ENCODE measurements at places on chromosomes 7 and 10.

DNA sequence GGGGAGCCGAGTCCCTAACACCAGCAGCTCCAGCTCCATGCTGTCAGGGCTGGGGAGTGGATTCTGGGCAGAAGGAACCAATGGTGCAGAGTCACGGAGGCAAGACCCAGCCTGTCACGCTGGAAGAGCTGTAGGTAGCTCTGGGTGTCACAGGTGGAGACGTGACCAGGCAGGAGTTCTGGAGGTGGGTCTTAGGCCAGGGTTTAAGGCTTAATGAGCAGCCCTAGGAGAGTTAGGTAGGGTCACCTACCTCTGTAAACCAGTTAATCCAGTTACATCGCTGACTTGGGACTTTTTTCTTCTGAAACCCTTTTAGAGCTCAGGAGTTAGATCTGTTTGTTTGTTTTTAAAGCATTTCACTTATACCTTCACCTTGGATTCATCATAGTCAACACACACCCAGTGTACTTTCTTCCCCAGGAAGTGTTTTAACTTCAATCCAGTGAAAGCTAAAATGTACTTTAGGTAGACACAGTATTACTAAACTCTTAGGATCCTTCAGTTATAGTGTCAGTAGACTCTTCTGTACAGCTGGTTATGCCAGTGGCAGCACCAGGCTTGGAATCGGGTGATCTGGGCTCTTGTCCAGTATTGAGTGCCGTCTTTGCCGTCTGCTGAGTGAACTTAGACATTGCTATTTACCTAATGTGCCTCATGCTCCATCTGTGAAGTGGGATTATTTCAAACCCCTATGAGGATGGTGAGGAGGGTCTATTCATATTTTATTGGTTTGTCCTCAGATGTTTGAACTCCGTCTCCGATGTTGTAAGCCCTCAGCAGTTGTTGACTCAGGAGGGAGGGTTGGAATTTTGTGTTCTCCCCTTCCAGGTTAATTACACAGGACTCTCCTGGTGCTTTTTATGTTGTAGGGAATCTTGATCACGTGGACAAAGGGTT, 31.0 kb downstream of the TACR2 start:
- no peak for DNase-seq

- DNase-seq: no peak
Measured at GRCh38 chr7:106968160-106968559, 76.3 kb upstream of the PRKAR2B start.

GRCh38 chr7:81234896-81235295, 316.0 kb upstream of the SEMA3C start:
- no peak for DNase-seq

- DNase-seq: no peak
Measured at GRCh38 chr10:73182568-73182967, 14.6 kb downstream of the FAM149B1 start.

- DNase-seq: no peak
Measured at GRCh38 chr10:11082526-11082925, 64.9 kb downstream of the CELF2 start.

DNA sequence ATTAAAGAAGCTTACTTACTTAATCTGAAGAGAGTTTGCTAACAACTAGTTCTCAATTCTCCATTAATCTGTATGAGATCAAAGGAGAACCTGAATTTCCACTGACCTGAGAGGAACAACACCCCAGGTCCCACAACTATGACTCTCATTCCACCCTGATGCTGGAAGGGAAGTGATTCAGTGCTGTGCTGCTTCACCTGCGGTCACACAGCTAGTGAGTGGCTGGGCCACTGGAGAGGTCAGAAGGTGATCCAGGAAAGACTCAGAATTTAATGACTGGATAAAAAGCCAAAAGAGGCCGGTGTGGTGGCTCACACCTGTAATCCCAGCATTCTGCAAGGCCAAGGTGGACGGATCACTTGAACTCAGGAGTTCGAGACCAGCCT, 23.6 kb downstream of the SORBS1 start:
- no peak for DNase-seq

GRCh38 chr10:5040010-5040673, 36.5 kb upstream of the AKR1C2 start:
- DNase-seq: no peak

DNA sequence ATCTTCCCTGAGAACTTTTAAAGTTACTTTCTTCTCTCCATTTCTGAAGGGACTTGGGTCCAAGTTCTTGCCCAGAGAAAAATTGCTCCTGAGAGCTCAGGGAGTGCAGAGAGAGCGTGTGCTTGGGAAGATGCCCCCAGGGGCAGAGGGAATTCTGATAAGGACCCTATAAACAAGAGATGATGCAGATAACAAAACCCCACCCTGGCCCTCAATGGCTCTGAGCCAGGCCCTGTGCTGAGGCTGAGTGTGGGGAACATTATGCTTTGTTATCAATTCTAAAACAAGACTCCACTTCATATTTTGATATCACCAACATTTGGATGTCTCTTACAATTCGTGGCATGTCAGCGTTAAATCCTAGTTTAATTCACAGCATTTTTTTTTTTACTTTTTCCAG, 34.4 kb upstream of the HABP2 start:
- no peak for DNase-seq

DNA sequence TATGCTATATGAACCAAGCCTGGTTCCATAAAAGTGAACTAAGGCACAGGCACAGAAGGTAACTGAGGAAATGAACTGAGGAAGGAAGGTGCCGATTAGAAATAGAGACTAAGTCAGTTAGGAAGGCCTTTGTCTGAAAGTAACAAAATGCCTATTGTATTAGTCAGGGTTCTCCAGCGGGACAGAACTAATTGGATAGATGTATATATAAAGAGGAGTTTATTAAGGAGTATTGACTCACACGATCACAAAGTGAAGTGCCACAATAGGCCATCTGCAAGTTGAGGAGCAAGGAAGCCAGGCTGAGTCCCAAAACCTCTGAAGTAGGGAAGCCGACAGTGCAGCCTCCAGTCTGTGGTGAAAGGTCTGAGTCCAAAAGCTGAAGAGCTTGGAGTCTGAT, 13.9 kb upstream of the PLXNA4 start:
- no peak for DNase-seq

DNA sequence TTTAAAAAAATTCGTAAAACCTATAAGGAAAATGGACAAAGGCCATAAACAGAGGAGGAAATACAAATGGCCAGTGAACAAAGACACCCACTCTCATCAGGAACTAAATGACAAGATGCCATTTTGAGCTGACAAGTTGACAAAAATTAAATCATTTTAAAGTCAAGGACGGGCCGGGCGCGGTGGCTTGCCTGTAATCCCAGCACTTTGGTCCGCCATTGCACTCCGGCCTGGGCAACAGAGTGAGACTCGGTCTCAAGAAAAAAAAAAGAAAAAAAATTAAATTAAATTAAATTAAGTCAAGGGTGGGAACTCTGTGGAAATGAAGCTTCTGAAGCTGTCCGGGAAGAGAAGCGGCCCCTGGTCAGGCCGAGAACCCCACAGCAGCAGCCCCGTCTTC, 1.2 kb upstream of the NOM1 start:
- no peak for DNase-seq

- DNase-seq: no peak
Measured at GRCh38 chr10:113337142-113337541, 215.7 kb upstream of the HABP2 start.

GRCh38 chr10:101130984-101131961, at the start of gene TLX1:
Gene TLX1 (plus strand): TSS chr10:101131300. CDS start chr10:101131542, 242 bp downstream.
- DNase-seq: no peak

- peak; percentile 57 for DNase-seq
Measured at GRCh38 chr7:105198223-105198622, 184.2 kb downstream of the KMT2E start.

DNA sequence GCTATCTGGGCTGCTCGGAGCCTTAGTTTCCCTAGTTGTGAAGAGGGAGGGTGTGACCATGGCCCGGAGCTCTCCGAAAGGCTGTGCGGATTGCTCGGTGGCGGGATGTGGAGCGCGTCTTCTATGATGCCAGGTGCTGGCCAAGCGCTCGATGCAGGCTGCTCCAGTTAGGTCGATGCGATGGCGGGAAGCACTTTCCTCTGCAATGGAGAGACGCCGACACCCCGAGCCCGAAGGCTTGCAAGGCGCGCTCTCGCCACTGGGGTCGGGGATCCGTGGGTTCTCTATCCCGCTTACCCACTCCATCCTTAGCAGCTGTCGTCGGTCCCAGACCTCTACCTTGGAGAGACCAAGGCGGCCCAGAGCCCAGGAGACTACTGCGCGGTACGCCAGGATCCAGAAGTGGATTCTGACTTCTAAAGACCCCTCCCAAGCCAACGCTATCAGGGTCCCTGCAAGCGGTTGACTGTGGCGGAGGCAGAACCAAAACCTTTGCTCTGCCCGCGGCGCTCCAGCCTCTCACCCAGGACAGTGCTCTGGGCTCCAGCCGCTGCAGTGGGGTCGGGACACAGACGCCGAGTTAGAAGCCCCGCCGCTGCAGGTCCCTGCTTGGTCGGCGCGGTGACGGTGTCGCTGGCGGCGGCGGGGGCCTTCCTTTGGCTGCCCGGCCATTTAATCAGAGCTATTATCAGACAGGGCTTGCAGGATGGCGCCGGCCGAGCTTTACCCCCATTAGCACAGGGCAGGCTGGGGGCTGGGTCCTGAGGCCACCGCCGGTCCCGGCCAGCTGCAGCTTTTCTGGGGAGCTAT, 7.8 kb upstream of the TBX20 start:
- DNase-seq: no peak

DNA sequence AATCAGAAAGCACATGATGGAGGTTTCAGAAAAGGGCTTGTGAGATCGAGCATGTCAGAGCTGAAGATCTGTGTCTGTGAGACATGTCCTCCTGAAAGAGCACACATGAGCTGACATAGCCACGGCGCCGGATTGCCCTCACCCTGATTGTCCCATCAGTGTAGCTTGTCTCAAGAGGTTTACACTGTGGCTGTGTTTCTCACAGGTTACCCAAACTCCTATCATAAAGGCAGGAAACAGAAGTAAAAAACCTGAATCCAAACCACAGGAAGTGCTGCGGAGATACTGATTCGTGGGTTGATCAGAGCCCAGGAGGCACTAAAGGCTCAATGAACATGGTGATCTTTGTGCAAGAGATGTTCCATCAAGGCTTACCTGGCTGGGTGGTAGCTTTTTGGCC, 3.9 kb upstream of the ATP6V0E2 start:
- no peak for DNase-seq

GRCh38 chr10:91006752-91007346, 86.0 kb upstream of the ANKRD1 start:
- no peak for DNase-seq

GRCh38 chr7:131235489-131236317, 92.0 kb upstream of the MKLN1 start:
- DNase-seq: peak; percentile 92

DNA sequence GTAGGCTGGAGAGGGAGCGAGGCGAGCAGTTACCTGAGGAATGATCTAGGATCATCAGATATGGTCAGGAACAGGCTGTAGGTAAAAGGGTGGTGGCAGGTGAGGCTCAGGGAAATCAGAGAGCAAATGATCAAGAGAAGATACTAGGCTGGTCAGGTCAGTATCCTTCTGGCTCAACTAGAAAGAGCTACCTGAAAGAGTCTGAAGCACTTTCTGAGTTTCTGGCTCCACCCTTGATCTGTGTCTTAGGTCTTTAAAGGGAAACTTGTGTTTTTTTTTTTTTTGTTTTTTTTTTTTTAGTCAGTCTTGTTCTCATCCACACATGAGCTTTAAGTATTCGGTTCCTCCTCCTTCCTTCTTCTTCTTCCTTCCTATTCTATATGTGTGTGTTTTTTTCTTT, 10.5 kb downstream of the ADAM22 start:
- DNase-seq: no peak

DNA sequence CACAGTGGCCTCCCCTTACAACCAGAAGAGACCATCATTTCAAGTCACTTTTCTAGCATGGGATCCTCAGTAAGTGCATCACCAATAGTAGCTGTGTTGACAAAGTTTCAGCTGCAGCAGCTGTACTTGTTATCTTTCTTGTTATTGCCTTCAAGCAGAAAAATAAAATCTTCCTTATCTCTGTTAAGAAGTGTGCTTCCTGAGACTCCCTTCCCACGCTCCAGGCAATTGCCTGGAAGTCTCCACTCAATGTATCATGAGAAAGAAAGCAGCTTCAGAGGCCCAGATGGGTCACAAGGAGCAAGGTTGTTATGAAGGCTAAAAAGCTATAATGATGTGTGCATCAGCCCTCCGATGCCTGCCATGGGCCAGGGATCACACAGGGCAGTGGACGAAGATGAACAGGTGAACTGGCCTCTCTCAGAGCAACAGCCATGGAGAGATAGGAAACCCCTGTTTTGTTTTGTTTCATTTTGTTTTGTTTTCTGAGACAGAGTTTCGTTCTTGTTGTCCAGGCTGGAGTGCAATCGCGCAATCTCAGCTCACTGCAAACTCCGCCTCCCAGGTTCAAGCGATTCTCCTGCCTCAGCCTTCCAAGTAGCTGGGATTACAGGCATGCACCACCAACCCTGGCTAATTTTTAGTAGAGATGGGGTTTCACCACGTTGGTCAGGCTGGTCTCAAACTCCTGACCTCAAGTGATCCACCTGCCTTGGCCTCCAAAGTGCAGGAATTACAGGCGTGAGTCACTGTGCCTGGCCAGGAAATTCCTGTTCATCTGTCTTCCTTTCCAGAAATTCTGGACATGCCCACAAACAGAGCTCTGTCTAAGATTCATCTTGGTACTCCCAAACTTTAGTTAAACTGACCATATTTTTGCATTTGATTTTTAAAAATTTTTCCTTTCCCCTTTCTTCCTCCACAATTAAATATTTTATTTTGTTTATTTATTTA, 340.5 kb downstream of the TNS3 start:
- DNase-seq: no peak

- DNase-seq: no peak
Measured at GRCh38 chr7:101058355-101058754, 26.9 kb upstream of the TRIM56 start.

- DNase-seq: no peak
Measured at GRCh38 chr7:2165610-2166594, 66.8 kb downstream of the MAD1L1 start.

DNA sequence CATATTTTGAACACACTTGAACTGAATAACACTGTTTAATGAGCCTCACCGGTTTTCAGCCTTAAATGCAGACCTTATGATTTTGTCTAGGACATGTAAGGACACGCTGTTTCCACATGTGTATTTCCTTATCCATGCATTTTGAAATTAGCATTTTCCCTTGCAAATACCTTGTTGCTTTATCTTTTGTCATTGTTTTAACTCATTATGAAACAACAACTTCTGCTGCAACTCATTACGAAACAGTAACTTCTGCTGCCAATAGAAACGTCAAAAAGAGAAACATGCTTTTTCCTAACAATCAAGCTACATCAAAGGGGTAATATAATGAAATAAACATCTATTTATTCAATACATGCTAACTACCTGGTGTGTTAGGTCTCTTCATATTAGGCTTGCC, 322.0 kb downstream of the AGMO start:
- DNase-seq: no peak
